ENCODE measurements at places on chromosomes 12 and 14. TPM values are rescaled to one million over a fixed set of nuclear protein-coding genes. Genes with fewer than 3 reads are reported as not detected.

GRCh38 chr12:45290216-45290605, 74.3 kb downstream of the ANO6 start:
- no peaks in the 10 kb centered on the region for H3K36me3 ChIP-seq
- H3K27ac ChIP-seq = no peak overlapping the region
- peaks cover 26% of the 10 kb centered on the region for H3K4me1 ChIP-seq
- no peak for DNase-seq

GRCh38 chr14:59768855-59769375, 101.7 kb downstream of the RTN1 start:
- no peaks in the 10 kb centered on the region for H3K27me3 ChIP-seq
- H3K4me3 ChIP-seq = no peak overlapping the region
- DNase-seq = no peak
- no peaks in the 10 kb centered on the region for H3K4me1 ChIP-seq
- H3K36me3 ChIP-seq = no peaks in the 10 kb centered on the region

DNA sequence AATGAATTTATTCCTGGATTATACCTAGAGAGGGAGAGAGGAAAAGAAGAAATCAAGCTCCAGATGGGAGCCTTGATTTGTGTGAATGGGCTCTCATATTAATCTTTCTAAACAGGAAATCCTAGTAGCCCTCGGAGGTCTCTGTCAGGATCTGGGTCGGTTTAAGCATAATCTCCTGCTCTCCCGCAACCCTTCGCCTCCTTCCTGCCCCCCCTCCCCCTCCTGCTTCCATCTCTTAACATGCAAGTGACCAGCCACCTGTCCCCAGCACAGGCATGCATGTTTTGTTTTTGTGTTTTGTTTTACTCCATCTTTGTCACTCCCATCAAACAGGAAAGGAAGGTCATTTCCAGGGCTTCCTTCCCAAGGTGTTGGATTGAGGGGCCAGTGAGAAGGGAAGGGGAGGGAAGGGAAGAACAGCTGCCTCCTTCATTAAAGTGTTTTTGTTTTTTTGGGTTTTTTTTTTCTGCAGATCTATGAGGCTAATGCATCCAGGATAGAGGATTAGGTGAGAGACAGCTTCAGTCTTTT, 4.8 kb upstream of the KCNA5 start:
- H3K27me3 ChIP-seq = peaks cover 38% of the 10 kb centered on the region
- H3K4me1 ChIP-seq = no peaks in the 10 kb centered on the region
- no peak overlapping the region for H3K27ac ChIP-seq
- no peak overlapping the region for H3K4me3 ChIP-seq
- no peaks in the 10 kb centered on the region for H3K36me3 ChIP-seq
- DNase-seq = no peak

- H3K27me3 ChIP-seq = no peaks in the 10 kb centered on the region
- H3K36me3 ChIP-seq = peaks cover 13% of the 10 kb centered on the region
- peak overlapping the region; percentile 97 for H3K27ac ChIP-seq
- DNase-seq = no peak
Observed at GRCh38 chr14:61342932-61343331, 21.6 kb downstream of the PRKCH start.

- H3K4me1 ChIP-seq = no peaks in the 10 kb centered on the region
- no peak overlapping the region for H3K27ac ChIP-seq
- no peaks in the 10 kb centered on the region for H3K36me3 ChIP-seq
- peaks cover 13% of the 10 kb centered on the region for H3K27me3 ChIP-seq
- DNase-seq = no peak
Observed at GRCh38 chr12:128606538-128606937, 217.2 kb downstream of the SLC15A4 start.

DNA sequence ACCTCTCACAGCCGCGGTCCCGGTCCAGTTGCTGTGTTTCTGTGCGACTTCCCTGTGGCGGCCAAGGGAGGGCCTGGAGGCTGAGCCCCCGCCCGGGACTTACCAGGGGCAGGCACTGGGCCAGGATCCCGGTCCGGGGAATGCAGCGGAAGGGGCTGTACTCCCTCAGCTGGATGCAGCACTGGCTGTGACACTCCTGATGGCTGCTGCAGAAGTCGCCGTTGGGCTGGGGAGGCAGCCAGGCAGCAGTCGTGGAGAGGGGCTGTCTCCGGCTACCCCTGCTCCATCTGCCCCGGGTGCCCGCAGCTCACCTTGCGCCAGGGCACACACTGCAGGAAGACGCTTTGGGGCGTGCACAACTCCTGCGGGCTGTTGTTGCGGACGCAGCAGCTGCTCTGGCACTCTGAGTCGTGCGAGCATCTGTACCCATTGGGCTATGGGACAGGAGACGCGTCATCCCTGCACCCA, 6.2 kb downstream of the LRCOL1 start:
- H3K36me3 ChIP-seq = no peaks in the 10 kb centered on the region
- DNase-seq = no peak
- peaks cover 31% of the 10 kb centered on the region for H3K27me3 ChIP-seq
- no peak overlapping the region for H3K27ac ChIP-seq

The RHEBL1 gene
- total RNA-seq = 21.9 TPM

The GON7 gene
- total RNA-seq = 15.7 TPM

The MYBPC1 gene
- not detected for total RNA-seq

The COX8C gene
- total RNA-seq = not detected

The SPX gene
- total RNA-seq = not detected

The EML5 gene
- 12.3 TPM for total RNA-seq

The GPR132 gene
- 80.9 TPM for total RNA-seq
